ENCODE measurements at places on chromosomes 2 and 18.

- no peak for DNase-seq
Observed at GRCh38 chr18:63451799-63452660, 24.7 kb upstream of the SERPINB5 start.

DNA sequence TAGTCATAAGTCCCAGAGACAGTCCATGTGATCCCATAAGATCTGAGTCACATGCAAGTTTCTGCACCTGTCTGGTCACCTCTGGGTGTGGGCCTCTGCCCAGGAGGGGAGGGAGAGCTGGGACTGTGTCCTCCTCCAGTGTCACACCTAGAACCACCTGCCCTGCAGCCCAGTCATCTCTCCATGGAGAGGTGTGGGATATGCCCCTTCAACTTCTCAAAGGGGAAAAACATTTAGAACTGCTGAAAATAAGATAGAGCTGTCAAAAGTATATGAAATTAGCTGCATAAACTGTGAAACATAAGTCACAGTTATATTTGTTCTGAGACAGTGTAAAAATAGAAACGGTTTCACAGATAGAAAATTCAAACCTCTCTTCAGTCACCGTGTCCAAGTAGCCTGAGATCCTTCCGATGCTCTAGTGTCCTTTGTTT is 55.4 kb downstream of the NGEF start:
- no peak for DNase-seq

DNA sequence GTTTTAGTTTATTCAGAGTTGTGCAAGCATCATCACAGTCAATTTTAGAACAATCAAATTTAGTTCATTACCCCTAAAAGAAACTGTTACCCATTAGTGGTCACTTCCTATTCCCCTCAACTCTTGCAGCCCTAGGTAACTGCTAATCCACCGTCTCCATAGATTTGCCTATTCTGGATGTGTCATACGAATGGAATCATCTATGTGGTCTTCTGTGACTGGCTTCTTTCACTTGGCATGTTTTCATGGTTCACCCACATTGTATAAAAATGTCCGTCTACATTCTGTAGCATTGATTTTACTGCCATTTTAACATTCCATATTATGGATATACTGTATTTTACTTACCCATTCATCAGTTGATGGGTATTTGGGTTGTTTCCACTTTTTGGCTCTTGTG is 5.3 kb upstream of the CEP68 start:
- DNase-seq, result no peak

DNA sequence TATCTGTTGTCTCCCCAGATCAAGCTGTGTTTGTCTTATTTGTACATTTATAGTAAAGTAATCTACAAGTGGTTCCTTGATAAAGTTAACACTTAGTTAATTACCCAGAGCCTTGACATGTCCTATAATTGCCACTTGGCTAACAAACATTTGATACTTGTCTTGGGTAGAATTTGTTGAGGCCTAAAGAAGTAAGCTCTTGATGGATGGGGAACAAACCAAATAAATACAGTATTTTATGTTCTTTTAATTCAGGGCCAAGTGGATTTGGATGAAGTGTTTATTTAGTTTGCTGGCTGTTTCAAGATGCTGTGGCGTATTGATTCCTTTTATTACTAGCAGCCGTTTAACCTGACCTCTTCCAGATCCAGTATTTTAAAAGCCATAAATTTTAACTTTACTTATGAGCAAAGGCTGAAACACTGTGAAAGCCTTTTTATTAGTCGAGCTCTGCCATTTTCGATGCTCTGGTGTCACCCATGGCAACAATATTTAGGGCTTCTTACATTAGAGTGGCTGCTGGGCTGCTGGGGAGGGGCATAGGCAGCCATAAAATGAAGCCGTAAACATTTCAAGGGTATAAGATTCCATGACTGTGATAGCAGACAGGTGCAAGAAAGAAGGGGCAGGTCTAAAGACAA is 401.6 kb upstream of the NRP2 start:
- DNase-seq, result no peak

GRCh38 chr2:55620123-55620779 is 2.8 kb upstream of the PPP4R3B start:
- no peak for DNase-seq

DNA sequence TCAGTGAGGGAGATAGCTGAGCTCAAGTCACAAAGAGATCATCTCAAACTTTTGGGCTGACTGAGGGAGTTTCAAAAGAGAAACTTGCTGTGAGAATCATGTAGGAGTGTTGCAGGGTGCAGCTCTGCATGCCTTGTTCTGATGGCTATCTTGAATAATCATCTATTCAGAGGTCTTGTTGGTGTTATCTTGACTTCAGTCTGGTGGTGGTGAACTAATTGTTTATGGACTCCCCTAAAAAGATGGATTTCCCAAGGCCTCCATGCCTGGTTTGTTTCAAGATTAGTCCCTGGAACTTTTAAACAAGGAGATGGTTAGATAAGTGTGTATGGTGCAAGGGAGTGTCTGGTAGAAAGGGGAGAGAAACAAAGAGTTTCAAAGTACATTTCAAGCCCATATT is 29.8 kb downstream of the SLC39A6 start:
- no peak for DNase-seq

DNA sequence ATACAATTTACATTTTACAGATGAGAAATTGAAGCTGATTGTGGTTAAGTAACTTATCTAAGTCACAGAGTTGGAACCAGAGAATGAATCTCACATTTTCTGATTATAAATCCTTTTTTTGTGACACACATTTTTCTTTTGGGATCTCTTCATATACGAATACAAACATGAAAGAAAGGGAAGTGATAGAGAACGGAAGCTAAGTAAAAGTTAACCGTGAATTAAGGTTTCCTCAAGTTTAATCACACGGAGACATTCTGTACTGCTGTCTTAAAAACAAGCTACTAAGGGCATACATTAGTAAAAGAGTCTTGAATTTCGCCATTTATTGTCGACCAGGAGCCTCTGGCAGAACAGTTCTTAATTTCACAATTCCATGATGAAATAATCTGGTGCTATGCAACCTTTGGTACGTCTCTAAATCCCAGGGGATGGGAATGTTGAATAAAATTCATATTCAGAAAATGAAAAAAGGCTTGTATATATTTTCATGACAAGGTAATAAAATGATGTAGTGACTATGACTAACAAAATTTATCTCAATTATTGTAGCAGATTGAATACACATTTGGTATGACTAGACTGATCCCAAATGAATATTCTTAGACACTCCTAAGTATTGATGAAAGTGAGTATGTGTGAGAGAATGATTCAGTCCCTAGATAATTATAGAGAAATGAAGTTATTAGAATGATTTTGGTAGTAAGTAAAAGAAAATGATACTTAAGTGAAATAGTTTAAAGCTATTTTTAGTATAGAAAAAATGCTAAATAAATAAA is 40.3 kb upstream of the ZSWIM2 start:
- peak; percentile 50 for DNase-seq

DNA sequence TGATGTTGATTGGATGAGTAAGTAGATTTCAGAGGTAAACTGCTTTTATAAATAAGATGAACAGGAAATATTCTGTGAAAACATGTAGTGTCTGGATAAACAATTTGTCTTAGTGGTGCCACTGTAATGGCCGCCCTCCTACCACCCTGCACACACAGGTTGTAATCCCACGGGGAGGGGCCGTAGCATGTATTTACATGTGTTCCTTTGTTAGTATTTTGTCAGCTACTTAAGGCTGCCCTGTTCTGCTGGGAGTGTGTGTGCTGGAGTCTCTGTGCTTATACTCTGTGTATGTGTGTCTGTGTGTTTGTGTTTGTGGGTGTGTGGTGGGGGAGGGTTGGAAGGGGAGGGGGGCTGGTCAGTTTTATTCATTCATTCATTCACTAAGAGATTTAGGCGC is 5.1 kb downstream of the TSHZ1 start:
- DNase-seq, result no peak

DNA sequence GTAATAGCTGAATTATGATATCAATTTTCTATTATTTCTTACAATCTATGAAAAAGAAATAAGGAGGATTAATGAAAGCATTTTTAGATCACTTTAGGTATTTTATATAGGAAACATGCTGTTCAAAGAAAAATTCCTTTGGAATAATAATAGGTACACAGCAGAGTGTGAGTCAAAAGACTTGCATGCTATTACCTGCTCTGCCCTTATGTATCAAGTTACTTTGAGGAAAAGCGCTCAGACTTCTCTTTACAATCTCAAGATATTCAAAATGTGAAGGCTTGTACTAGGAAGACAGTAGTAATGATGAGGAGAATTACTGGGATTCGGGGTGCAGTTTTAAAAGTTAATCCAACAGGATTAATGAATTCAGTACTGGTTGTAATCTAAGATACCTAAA is 29.1 kb upstream of the RNU4ATAC start:
- DNase-seq, result no peak

- peak; percentile 85 for DNase-seq
Observed at GRCh38 chr2:109663721-109664120, 49.6 kb downstream of the SOWAHC start.

GRCh38 chr2:86686905-86687304 is 33.2 kb upstream of the RMND5A start:
- no peak for DNase-seq

DNA sequence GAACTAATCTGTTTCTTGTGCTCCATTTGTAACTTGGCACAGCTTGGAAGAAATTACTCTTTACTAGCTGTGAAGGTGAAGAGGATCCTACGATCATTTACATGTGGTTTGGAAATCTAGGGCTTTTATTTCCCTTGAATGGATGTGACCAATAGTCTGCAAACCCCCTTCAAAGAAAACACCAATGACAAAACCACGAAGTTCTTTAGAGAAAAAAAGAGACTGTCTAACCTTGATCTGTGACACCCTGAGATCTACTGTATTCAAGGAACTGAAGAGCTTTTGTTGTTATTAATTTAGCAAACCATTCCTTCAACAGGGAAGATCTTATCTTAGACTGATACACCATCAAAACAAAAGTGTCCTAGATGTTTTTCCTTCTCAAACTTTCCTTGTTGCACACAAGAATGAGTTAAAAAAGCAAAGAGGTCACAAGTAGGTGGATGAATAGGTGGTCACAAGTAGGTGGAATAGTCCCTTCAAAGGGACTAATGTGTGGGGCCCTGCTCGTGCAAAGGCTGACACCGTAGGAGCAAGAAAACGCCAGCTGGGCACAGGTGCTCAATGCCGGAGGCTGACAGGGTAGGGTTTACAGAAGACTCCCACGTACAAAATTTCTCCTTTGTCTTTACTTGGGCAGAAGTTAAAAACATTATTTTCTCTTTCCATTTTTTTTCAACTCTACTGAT is 95.6 kb upstream of the ITGB6 start:
- no peak for DNase-seq

DNA sequence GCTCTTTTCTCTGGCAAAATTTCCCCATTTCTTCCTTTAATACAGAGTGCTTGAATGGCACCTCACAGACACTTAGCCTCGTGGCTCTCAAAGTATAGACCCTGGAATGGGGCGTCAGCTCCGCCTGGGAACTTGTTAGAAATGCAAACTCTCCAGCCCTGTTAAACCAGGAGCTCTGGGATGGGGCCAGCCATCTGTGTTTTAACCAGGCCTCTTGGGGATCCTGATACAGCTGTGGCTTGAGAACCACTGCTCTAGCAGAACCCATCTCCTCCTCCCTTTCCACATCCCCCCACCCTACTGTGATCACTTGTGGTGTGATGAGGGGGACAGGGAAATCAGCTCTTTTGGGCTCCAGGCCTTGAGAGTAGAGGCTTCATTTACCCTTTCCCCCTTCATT is 15.9 kb downstream of the LTBP1 start:
- no peak for DNase-seq

- DNase-seq, result no peak
Observed at GRCh38 chr2:201790291-201790690, 9.6 kb upstream of the ALS2 start.

DNA sequence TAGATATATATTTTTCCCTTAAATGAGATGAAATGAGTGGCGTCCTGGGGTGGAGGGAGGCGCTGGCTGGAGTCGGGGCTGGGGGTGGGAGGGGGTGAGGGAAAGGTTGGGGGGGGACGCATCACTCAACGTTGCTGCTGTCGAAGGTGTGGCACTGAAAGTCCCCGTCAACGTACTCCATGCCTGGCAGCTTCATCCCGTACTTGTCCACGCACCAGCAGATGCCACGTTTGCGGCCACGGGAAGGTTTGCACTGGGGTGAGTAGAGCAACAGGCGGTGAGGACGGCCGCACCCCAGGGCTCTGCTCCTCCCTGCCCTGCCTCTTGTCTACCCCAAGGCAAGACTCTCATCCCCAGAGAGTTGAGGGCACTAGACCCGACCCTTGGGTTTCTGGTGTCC is 18.7 kb downstream of the IGFBP5 start:
- DNase-seq, result no peak

DNA sequence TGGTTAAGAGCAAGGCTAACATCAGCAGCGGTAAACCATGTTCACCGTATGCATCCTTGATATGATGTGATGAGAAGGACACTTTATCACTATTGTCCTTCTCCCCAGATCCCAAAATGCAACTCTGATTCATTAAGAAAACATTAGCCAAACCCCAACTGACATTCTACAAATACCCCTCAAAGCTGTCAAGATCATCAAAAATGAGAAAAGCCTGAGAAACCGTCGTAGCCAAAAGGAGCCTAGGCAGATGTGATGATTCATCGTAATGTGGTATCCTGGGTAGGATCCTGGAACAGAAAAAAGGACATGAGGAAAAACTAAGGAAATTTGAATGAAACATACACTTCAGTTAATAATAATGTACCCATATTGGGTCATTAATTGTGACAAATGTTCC is 67.3 kb upstream of the ST6GAL2 start:
- no peak for DNase-seq

DNA sequence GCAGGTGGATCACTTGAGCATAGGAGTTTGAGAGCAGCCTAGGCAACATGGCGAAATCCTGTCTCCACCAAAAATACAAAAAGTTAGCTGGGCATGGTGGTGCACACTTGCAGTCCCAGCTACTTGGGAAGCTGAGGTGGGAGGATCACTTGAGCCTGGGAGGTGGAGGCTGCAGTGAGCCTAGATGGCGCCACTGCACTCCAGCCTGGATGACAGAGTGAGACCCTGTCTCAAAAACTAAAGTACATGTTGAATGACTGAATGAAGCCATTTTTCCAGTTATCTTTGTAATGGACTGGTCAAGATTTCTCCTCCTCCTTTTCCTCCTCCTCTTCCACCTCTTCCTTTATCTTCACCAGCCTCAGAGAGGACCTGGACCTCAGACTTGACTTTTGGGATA is 272.0 kb downstream of the SMAD2 start:
- no peak for DNase-seq

GRCh38 chr2:108226564-108226963 is 13.2 kb upstream of the SULT1C3 start:
- no peak for DNase-seq

GRCh38 chr2:223599640-223600380 is 2.4 kb downstream of the SCG2 start:
- no peak for DNase-seq

Measured in stromal cell of bone marrow (primary cell).